Panc1 (cell line): ENCODE measurements at places on chromosomes 12 and 14.

DNA sequence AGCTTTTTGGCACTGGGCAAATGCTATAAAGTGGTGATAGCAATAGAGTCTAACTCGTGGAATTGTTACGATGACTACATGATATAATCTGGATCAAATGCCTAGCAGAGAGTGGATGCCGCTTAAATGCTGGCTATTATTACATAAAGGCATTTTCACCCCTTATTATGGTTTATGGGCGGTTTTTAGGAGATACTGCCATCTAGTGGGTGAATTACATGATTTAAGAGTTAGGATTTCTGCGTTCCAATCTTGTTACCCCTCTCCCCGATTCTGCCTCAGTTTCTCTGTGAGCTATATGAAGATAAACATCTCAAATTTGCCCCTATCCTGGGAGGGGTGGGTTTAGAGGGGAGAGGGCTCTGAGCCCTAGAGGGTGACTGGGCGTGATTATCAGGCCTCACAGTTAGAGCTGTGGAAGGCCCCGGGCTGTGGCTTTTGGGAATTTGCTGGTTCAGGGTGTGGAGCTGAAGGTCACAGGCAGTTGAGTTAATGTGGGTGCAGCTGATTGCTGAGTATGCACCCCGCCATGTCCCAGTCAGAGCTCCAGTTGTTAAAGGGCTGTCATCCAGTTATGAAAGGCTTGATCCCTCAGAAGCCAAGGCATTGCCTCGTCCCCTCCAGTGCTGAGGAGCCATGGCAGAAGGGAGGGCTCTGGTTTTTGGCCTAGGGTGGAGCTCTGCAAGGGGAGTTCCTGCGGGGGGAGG is 14.4 kb downstream of the CLSTN3 start:
- DNase-seq, result no peak

GRCh38 chr14:85616386-85616885 is 86.5 kb downstream of the FLRT2 start:
- no peak for DNase-seq

GRCh38 chr12:44875417-44875953 is 630 bp downstream of the NELL2 start:
- no peak for DNase-seq

GRCh38 chr12:47193066-47193465 is 113.3 kb upstream of the AMIGO2 start:
- no peak for DNase-seq

GRCh38 chr14:100540926-100541620 is 46.1 kb downstream of the BEGAIN start:
- no peak for DNase-seq

DNA sequence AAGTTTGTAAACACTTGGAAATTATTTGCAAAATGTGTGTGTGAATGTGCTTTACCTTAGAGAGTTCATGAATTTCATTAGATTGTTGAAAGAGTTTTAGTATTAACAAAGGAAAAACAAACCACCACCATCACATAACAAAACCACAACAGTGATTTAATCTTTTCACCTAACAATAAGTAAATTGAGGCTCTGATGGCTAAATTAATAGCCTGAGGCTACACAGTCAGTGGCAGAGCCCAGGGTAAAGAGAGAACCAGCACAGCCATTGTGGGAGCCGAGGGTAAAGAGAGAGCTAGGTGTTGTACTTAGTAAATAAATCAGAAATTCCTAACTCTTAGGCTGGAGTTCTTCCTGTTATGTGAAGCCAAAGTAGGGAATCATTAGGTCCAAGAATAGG is 51.2 kb upstream of the CAPRIN2 start:
- DNase-seq, result no peak

DNA sequence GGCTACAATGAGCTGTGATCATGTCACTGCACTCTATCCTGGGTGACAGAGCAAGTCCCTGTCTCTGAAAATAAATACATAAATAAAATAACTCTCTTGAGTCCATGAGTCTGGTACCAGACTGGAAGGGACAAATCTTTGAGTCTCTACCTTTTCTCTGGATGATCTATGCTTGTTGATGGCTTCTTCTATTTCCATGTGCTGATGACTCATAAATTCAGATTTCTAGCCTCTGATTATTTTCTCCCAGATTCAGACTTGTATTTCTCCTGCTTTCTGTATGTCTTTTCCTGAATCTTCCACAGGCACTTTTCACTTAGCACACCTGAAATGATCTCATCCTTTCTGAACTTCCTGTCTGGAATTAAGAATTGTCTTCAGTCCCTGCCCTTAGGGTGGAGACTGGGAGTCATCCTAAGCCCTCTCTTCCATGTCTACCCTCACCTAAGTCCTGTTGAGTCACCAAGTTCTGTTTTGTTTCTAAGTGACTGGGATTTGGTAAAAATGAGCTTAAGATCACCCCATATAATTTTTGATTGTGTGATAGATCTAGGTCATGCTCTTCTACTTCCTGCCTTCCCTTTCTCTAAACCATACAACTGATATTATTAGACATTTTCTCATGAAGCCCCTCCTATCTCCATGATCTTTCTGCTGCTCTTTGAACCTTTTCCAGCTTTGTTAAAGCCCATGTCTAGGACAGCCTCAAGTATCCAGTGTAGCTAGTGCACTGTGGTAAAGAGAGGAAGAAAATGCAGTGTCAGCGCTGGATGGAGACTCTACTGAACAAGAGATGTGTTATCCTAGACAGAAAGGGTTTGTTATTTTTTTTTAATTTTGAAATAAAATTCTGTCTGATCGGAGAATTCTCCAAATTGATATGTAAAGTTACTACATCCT is 13.1 kb downstream of the AKAP6 start:
- no peak for DNase-seq

- DNase-seq, result no peak
Observed at GRCh38 chr14:68509188-68509983, 283.5 kb downstream of the ZFP36L1 start.

DNA sequence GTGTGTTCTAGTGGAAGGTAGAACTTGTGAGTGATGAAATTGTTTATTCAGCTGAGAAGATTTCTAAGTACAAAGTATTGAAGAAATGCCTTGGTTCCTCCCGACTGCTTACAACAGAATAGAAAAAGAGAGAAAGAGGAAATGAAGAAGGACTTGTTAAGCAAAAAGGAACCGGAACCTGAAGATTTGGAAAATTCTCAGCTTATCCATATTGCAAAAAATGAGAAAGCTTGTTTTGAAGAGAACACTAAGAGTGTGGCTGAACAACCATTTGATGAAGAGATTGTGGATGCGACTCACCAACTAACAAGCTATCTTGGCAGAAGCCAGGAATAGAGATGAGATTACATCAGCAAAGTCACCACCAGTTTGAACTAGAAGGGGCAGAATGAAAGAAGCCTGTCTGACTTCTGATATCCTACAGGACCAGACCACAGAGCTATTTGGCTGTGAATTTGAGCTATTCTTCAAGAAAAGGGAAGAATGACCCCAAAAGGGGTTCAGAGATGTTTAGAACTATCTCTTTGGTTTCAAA is 15.1 kb downstream of the NDUFA9 start:
- no peak for DNase-seq

- DNase-seq, result peak; percentile 64
Observed at GRCh38 chr12:69688471-69689427, 10.4 kb downstream of the BEST3 start.

GRCh38 chr12:47218191-47218654 is 138.5 kb upstream of the AMIGO2 start:
- DNase-seq, result no peak

DNA sequence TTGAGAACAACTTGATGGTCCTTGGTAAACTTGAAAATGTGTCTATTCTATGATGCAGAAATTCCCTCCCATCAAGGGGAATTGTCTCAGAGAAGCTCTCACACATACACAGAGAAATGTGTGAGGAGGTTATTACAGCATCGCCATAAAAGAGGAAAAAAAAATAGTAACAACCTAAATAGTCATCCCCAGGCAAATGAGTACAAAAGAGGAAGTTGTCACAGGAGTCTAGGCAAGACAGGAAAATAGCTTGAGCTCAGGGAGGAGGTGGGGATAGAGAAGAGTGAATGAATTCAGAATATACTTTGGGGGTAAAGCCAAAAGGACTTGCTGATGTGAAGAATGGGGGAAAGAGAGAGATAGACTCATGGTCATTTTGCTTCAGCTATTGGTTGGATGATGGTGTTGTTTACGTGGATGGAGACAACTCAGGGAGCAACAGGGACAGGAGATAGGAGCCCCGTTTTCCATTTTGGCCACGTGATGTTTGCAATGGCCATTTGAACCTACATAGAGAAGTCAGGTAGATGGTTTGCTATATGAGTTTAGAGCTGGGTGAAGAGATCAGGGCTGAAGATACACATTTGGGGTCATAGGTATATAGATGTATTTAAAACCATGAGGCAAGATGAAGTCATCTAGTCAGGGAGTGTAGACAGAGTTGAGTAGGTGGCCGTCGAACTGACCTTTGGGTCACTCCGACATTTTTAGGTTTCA is 20.3 kb downstream of the LRRC74A start:
- no peak for DNase-seq

GRCh38 chr12:68119250-68119649 is 40.3 kb downstream of the IFNG start:
- no peak for DNase-seq

- DNase-seq, result no peak
Observed at GRCh38 chr12:59936534-59936933, 340.7 kb downstream of the SLC16A7 start.

DNA sequence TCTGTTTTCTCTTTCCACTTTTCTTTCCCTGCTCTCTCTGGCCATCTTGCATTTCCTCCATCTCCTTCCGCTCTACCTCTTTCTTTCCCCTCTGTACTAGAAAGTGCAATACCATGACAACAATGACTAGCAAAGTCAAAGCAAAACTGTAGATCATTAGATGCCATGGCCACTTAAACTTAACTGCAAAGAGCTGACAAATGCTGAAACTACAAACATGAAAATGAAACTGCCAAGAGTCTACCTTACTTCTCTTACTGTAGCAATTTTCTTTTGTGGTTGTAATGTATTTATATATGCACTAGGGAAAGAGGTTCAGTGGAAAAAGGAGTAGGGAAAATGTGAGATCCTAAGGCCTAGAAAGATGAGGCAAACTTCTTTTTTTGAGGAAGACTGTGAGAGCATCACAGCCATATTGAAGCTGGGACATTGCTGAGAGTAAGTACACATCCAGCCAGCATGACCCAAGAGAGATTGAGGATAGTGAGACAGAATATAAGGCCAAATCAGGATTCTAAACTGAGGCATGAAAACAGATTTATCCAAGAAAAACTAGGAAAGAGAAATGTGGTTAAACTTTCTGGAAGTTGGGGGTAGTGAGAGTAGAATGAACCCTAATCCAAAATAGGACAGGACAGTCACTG is 276.6 kb upstream of the NAV3 start:
- no peak for DNase-seq

DNA sequence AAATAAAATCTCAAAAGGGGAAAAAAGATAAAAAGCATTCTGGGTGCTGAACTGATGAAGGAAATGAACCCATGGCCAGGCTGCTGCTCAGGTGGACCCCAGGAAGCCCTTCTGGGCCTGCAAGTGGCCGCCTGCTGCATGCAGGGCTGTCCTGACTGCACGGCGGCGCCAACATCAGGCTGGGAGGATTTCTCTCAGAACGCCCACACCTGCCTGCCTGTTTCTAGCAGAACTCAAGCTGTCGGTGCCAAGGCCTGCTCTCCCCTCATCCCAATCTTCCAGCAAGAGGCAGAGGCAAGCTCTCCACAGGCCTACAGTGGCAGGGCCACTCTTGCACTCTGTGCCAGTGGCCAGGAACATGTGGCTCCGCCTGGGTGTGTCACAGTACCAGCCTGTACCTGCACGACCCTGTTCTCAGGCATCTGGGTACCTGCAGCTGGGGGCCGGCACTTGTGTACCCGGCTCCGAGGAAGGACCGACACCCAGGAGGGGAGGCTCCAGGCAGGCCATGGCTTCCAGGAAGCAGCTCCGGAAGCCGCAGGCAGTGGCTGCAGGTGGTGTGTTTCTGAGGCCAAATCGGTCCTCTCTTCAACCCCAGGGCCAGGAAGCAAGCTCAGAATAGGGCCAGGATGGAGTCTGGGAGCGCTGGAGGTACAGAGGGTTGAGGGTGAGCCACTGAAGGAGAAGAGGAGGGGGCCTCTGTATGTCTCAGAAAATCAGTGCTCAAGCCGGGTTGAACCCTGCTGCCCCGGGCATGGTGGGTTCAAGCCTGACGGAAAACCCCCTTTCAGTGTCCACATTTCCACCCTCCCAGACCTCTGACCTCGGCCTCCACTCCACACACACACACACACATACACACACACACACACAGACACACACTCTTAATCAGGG is 2.5 kb upstream of the INF2 start:
- no peak for DNase-seq

DNA sequence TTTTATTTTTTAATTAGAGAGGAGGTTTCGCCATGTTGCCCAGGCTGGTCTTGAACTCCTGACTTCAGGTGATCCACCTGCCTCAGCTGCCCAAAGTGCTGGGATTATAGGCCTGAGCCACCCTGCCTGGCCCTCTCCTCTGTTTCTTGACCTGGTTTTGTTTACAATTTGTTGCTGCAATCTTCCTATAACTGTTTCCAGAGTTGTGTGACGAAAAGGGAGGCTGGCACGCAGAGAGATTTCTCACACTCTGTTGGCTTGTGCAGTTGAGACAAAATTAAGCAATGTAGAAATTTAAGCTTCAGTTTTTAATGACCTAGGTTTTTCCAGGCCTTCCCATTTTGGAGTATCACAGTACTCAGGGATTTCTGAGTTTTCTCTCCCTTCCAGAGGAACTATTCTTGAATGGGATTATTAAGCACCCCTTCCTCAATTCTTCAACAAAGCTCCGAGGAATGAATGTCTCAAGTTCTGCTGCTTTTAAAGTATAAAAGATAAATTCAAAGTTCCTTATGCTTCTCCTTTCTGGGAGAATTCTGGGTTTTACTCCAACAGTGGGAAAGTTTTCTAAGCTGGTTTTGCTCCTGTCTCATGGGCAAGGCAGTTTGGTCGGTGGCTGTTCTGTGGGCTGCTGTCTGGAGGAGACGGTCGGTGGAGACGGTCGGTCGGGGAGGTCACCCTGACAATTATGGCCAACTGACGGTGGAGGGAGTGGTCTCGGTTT is 20.4 kb upstream of the FOS start:
- no peak for DNase-seq

GRCh38 chr12:57087010-57087690 is 1.8 kb upstream of the NAB2 start:
- DNase-seq, result no peak

GRCh38 chr12:19430988-19431387 is 8.3 kb upstream of the AEBP2 start:
- no peak for DNase-seq

- no peak for DNase-seq
Observed at GRCh38 chr12:20000229-20000849, 368.0 kb upstream of the PDE3A start.

- no peak for DNase-seq
Observed at GRCh38 chr12:100497105-100497795, 23.6 kb downstream of the NR1H4 start.

GRCh38 chr12:52247622-52248540 is 14.8 kb downstream of the KRT7 start:
- no peak for DNase-seq

- no peak for DNase-seq
Observed at GRCh38 chr14:32818581-32818980, 120.1 kb upstream of the NPAS3 start.

- DNase-seq, result peak; percentile 91
Observed at GRCh38 chr12:14774074-14774905, 29.0 kb downstream of the WBP11 start.

GRCh38 chr14:85195872-85196477 is 334.0 kb upstream of the FLRT2 start:
- no peak for DNase-seq

- no peak for DNase-seq
Observed at GRCh38 chr14:53894456-53894855, 62.2 kb downstream of the BMP4 start.

- DNase-seq, result no peak
Observed at GRCh38 chr12:132474237-132474741, 15.7 kb upstream of the FBRSL1 start.

GRCh38 chr14:24132976-24133375 is 2.5 kb downstream of the FITM1 start:
- DNase-seq, result no peak
